ENCODE measurements at places on chromosomes 5 and 9.

GRCh38 chr9:71941060-71941568 lies 29.7 kb downstream of the C9orf85 start:
- no peak for DNase-seq

GRCh38 chr5:89147031-89147430 lies 264.0 kb upstream of the MEF2C start:
- no peak for DNase-seq

- DNase-seq = peak; percentile 29
These were observed 580 bp downstream of the ERAP1 start for GRCh38 chr5:96807075-96807654.

GRCh38 chr5:133245191-133246052 lies 193.6 kb downstream of the HSPA4 start:
- peak; percentile 19 for DNase-seq

GRCh38 chr5:74309050-74309449 lies 331.5 kb downstream of the ENC1 start:
- no peak for DNase-seq

DNA sequence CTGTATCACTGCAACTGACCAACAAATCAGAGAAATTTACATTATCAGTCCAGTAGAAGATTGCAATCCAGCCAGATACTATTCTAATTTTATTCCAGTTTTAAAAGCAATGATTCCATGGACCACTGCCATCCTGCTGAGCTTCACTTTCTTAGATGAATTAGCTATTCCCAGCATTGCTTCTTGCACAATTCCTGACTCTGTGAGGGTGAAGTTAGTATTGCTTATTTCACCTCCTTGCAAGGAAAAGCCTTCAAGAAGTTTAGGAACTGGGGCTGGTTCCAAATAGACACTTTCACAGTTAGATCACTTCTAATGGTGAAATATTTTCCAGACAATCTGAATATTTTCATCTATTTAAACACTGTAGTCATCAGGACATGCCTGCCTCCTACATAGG lies 338.6 kb upstream of the TNC start:
- no peak for DNase-seq

DNA sequence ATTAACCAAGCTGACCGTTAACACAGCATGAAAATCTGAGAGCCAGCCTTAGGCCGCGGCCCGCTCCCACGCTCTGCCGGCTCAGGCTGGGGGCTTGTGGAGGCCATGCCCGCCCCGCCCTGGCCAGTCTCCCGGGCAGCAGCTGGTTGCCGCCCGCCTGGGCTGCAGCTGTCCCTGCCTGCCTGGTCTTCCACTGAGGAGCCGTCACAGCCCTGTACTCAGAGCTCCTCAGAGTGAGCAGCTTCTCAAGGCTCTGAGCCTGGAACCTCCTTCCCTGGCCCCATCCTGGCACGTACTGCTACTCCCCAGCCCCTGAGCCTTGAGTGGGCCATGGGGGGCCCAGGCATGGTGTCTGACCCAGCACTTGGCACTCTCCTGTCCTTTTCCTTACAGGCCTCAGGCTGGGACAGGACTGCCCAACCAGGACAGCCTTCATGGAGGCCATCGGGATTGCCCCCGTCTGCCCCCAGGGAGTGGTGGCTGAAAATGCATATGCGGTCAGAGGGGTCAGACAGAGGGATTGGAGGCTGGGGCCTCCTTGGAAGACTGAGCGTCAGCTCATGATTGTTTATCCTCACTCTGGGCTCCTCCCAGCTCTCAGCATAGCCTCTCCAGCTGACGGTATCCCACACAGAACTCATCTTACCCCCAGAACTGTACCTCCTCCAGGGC lies 11.9 kb downstream of the FGFR4 start:
- no peak for DNase-seq

GRCh38 chr9:134516464-134516863 lies 125.1 kb upstream of the COL5A1 start:
- no peak for DNase-seq

DNA sequence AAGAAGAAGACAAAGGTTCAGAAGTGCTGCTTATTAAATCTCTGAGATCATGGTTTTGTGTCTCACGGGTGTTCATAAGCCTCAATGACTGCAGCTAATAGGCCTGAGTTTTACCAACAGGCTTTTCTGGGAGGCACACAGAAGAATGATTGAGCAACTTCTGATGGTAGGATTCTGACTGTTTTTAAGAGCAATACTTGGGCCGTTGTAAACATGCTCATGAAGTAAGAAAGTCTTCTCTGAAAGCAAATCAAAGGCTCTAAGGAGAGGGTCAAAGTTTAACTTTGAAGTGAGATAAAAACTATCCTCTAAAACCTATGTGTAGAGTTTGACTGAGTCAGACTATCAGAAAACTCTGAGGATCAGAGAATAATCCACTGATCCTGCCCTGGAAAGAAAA lies 390.9 kb upstream of the DAB2 start:
- no peak for DNase-seq

- no peak for DNase-seq
These were observed 14.3 kb downstream of the JADE2 start for GRCh38 chr5:134539732-134540131.

GRCh38 chr5:109907731-109908130 lies 218.0 kb downstream of the MAN2A1 start:
- no peak for DNase-seq

DNA sequence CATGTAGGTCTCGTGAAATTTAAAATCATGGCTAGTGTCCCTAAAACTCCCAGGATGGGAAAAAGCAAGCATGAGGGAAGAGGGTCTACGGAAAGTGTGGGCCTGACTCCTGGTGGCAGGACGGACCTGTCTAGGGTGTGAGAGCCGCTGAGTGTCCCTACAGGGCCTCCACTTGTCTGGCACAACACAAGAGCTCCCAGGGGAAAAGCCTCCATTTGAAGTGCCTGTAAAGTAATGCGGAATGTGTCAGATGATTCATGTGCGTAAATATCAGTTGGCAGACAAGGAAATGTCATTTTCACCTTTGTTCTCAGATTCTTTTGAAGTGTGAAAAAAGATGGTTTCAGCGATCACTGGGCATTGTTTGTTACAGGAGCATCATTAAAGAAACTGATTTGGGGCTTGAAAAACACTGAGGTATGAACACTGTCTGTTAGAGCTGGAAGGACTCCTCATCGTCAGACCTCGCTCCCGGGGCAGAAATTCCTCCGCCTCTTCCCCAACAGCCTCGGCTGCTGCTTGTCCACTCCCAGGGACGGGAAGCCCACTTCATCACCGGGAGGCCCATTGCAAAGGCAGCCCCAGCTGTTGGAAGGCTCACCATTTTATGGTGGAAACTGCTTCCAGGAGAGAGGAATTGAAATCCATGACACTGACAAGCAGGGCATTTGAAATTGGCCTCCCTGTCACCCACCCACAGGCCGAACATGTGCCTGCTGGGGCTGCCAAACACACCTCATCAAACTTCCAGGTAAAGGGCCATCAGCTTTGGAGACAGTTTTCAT lies 240.8 kb downstream of the FSTL4 start:
- no peak for DNase-seq

DNA sequence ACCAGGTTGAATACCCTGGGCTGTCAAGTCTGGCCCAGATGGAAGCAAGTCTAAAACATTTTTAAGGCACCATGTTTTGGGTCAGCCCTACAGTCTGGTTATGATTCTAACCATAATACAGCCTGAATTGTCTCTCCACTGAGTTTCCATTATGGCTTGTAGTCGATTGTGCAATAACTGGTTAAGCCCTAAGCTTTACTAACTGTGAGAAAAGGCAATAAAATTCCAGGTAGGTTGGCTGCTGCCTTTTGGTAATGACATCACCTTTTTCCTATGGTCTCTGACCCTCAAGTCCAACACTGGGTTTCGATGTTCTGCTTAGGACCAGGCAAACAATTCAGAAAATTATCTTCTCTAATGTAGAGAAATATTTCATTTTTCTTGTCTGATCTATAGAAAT lies 243.3 kb downstream of the ACTL7B start:
- DNase-seq = no peak

DNA sequence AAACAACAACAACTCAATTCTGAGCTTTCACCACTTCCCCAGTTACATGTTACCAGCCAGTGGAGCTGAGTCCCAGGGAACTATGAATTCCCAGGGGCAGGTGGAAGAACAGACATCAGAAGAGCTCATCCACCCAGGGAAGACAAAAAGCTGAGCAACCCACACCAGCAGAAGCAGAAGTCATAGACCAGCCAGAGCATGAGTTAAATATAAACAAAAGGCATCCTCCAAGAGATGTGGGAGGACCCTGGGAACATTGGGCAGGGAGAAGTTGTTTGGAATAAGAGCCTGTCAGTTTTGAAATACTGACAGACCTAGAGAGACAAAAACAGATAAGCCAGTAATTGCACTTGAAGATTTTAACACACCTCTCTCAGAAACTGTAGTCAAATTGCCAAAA lies 102.3 kb upstream of the LMX1B start:
- DNase-seq = no peak

GRCh38 chr5:88967633-88968585 lies 84.9 kb upstream of the MEF2C start:
- no peak for DNase-seq

- DNase-seq = peak; percentile 9
These were observed 103.4 kb upstream of the GNA14 start for GRCh38 chr9:77751341-77752091.

GRCh38 chr5:146283344-146283761 lies 55.3 kb upstream of the POU4F3 start:
- no peak for DNase-seq

- DNase-seq = no peak
These were observed 105.1 kb downstream of the ADRB2 start for GRCh38 chr5:148931453-148932057.

DNA sequence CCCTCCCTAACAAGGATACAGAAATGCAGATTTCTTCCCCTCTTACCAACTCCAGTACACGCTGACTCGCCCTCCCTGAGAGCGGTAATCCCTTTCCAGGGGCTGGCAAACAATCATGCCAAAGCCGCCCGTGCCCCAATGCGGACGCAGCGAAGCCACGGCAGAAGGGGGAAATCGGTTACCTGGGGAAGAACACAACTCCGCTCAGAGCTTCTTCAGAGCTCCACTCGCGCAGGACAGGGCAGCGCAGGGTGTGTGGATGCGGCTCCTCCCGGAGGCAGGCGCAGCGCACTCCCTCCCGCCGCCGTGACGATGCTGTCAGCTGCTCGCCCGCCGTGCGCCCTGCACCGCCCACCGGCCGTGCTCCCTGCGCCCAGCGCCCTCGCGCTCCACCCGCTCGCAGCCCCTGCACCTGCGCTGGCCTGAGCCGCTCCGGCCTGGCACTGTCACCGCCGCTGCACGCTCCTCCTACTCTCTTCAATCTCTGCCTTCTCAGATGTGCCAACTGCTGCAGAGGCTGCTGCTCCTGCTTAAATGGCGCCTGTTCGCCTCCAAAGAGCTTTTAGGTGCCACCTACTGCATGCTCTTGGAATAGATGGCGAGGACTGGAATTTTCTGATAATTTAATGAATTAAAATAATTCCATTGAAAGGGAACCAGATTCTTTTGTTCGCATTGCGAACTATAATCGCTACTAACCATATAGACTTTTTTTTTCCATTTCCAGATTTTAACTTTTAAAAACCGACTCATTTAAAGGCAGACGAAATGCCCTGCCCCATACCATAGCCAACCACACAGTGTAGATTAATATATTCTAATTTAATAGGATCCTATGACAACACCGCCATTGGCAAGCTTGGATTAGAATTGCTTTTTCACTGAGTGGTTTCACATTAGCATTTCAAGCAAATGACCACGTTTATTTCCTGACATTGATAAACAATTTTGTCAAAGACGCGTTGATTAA lies at the start of gene DIRAS2:
Gene DIRAS2 (minus strand): TSS at position 255 of the 970 bp plus-strand sequence. CDS start 28,997 bp downstream, outside the sequence.
- peak; percentile 1 for DNase-seq

GRCh38 chr5:86878250-86878649 lies 260.5 kb downstream of the COX7C start:
- DNase-seq = no peak

GRCh38 chr5:109671136-109671535 lies 18.6 kb upstream of the MAN2A1 start:
- DNase-seq = no peak

- no peak for DNase-seq
These were observed 29.9 kb downstream of the ADCY2 start for GRCh38 chr5:7425830-7426229.

DNA sequence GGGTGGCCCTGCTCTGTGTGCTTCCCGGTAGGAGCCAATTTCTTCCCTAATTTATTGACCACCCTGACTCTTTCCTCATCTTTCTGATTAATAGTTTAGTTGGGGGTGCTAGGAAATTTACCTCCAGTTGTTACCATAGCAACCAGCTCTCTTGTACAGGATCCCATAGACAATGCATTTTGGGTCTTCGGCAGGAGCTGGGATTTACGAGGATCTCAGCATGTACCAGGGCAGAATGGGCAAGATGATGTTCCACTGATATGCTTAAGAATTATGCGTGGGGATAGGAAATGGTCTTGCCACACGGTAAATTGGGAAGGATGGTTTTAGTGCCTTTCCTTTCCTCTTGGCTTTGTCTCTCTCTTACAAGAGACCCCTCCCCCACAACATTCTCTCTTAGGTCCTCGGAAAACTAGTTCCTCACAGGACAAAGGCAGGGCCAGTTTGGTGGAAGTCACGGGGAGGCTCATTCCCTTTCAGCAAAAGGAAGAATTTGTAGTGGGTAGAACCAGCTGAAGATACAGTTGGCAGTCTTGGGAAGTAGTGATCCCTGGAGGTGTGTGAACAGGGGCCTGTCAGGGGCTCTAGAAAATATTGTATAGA lies 133.4 kb upstream of the SHB start:
- DNase-seq = no peak

- no peak for DNase-seq
These were observed 15.1 kb downstream of the PHF19 start for GRCh38 chr9:120861935-120862334.

DNA sequence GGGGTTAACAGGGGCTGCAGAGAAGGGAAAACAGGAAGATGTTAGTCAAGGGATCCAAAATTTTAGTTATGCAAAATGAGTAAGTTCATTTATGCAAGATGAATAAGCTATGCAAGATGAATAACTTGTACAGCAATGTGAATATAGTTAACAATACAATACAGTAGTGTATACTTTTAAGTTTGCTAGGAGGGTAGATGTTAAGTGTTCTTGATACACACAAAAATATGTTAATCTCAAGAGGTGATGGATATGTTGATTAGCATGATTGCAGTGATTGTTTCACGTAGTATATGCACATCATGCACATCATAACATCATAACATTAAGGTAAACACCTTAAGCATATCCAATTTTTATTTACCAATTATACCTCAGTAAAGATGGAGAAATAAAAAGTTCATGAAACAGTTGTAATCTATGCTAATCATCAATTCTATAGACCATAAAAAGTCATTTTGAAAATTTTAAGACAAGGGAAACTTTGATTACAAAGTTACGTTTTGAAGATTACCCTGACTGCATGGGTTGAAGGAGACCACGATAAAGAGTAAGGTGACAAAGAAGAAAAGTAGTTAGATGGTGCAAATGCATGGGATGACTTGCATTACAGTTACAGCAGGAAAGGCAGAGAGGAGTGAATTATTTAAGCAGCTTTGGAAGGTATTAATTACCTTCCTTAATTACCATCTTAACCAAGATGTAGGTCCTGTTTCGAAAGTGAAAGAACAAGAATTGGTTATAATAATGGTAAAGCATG lies 31.4 kb downstream of the FAM174A start:
- no peak for DNase-seq

Measured in activated T-cell treated with anti-CD3 and anti-CD28 coated beads for 24 hours (primary cell).